ENCODE measurements at places on chromosomes 5 and 9. TPM values are rescaled to one million over a fixed set of nuclear protein-coding genes. Genes with fewer than 3 reads are reported as not detected.
A peak's percentile ranks its signal among the peaks of the same experiment; 100 is the strongest.

- DNase-seq: no peak
Measured at GRCh38 chr5:167720259-167720658, 571.2 kb upstream of the WWC1 start.

GRCh38 chr5:40995801-40996586, 75.1 kb downstream of the MROH2B start:
- no peak for DNase-seq

The MYO10 gene
- total RNA-seq: 132 TPM

GRCh38 chr5:100644185-100644584, 109.0 kb downstream of the FAM174A start:
- no peak for DNase-seq

DNA sequence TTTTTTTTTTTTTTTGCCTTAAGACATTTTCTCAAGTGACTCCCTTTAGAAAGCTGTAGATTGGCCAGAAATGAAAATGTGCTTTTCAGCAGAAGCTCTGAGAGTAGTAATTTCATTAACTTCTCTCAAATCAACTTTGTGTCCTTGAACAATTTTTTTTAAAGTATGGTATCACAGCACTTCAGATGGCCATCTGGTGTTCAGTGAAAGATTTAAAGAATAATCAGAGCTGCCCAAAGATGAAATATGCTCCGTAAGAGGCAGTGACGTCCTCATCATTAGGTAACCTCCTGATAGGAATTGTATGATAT, 43.0 kb upstream of the PCAT7 start:
- no peak for DNase-seq

DNA sequence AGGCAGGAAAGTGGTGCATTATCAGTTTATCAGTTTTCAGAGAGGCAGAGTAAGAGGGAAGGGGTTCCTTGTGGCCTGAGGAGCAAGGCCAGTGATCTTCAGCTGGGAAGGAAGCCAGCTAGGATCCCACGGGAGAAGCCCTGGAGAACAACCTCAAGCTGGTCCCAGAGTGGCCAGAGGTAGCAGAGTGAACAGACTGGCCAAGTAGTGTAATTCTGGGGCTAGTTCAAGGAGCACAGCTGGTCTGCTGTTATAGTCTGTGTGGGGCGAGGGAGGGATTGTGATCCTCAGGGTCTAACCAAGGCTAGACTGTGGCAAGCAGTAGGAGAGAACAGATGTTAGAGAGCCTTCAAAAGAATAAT, 164.6 kb downstream of the CARTPT start:
- DNase-seq: no peak

DNA sequence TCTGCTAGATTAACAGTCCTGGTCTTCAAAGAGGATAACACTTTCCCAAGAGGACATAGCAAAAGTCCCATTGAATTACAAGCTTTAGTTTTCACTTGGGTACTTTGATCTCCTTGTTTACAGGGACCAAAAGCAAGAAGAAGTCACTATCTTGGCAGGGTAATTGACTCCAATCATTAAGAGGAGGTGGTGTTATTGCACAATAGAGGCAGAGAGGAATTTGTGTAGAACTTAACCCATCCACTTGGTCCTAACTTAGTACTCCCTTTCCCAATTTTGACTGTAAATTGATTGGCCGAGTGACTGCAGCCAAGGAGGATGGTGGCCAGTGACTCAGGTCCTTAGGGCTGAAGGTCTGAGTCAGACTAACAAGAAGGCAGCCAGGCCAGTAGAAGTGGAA, 9.3 kb upstream of the TRPC7 start:
- DNase-seq: no peak

GRCh38 chr9:1941989-1942388, 73.2 kb upstream of the SMARCA2 start:
- no peak for DNase-seq

The PAXX gene
- 8.3 TPM for total RNA-seq

- peak; percentile 86 for DNase-seq
Measured at GRCh38 chr5:43556857-43557542, at the start of gene PAIP1. PAIP1 (minus strand) TSS chr5:43557077; CDS start chr5:43556846, 231 bp downstream.

- no peak for DNase-seq
Measured at GRCh38 chr5:140205952-140206351, 31.0 kb downstream of the CYSTM1 start.

DNA sequence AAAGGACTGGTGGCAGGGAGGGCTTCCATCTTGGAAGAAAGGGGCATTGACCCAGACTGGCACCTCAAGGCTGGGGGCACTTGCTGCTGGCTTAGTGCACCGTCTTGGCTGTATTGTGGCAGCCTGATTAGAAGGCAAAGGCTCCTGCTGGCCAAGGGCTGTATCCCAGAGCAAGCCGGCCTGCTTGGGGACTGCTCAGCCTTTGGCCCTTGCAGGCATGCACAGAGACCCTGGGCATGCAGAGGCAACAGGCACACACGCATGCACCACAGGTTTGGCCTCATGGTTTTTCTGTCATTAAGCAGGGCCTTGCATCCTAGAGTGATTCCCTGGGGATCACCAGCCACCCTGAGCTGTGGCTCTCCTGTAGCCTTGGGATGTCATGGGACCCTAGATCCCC, 29.0 kb downstream of the PITX1 start:
- DNase-seq: no peak

The ZNF300 gene
- 11.1 TPM for total RNA-seq

DNA sequence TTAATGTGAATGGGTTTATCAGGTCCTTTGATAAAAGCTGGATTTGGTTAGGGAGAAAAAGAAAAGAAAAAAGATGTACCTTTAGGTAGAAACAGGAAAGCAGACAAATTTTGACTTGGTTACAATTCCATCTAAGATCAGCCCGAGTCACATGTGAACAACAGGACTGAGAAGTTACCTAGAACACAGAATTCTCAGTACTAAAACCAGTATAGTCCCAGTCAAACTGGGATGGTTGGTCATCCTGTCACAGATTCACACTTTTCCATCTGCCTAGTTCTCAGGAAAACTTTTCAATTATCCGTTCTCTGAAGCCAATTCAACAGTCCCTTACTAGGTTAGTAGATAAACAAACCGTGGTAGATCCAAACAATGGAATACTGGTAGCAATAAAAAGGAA, 190.3 kb upstream of the PTGER4 start:
- DNase-seq: no peak

DNA sequence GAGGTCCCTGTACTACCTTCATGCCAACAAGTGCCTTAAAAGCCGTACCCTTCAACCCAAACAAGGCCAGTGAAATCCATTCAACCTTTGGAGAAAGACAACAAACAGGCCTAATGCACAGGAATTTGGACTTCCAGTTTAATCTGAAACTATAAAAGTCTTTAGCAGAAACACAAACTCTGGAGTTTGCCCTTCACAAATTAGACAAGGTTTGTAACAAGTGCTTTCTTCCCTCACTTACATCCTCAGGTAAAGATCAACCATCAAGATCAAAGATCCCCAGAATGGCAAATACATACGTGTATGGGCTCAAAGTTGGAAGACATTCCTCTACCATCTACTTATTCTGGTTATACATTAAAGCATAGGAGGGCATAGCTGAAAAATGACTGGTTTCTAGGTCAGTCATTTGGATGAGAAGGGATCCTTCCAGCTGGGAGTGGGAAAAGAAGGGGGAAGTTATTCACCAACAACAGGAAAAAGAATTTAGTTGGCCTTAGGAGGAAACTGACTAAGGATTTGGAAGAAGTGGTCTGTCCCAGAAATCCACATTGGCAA, 2.0 kb downstream of the DAB2 start:
- no peak for DNase-seq

The ANKRD31 gene
- 0.05 TPM for total RNA-seq

The IL5 gene
- total RNA-seq: not detected

DNA sequence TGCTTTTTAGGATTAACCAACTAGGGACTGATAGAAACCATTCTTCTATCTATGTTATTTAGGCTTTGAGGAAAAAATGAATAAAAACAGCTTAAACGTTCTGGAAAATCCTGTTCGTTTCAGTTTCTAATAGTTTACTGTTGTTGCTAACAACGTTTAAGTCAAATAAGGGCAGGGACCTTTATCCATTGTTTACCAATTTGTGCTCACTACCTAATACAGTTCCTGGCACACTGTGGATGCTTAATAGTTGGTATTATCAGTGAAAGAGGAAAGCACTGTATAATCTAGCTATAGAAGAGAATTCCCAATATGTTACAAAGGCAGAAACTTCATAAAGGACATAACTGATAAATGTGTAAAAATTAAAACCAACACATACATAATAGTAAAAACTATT, 52.5 kb downstream of the ZFR start:
- DNase-seq: no peak

The TNFAIP8 gene
- total RNA-seq: 7.9 TPM

DNA sequence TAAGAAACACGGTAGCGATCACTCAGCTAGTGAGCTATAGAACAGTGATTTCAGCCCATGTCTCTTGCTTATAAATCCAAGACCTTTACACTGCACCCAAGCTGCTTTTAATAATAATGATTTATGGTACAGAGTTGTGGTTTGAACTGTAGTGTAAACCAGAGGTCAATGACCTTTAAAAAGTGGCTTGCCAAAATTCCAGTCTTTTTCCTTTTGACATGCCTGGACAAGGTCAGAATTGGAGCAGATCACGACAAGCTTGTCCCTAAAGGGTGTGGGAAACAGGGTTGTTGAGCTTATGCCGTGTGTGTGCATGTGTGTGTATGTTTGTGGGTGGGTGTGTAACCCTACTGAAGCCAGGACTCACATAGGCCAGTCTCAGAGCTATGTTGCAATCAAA, 225.3 kb upstream of the CLINT1 start:
- DNase-seq: no peak

GRCh38 chr9:69818750-69819345, 1.8 kb upstream of the CFAP95 start:
- no peak for DNase-seq

DNA sequence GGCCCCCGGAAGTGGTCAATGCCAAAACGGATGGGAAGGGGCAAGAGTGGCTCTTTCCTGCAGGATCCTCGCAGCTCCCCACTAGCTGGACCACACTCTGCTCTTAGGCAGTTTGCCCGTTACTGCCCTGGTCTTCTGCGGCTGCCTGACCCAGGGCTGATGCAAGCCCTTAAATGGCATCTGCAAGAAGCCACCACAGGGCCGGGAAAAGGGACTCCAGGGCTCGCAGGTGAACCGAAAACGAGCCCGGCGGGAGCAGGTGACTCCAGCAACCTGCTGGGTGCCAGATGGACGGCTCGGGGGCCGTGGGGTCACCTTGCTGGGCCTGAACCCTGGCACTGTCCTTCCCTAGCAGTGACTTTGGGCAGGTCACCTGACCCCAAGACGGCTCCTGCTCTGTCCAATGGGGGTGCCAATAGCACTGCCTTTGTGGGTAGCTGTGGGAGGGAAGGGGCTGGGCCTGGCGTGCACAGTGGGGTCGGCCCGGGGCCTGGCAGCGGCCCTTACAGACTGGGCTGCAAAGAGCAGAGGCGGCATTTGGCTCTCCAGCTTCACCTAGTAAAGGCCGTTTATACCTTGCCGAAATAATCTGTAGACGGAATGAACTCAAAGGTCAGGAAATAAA, 1.3 kb downstream of the TMEM250 start:
- DNase-seq: no peak

DNA sequence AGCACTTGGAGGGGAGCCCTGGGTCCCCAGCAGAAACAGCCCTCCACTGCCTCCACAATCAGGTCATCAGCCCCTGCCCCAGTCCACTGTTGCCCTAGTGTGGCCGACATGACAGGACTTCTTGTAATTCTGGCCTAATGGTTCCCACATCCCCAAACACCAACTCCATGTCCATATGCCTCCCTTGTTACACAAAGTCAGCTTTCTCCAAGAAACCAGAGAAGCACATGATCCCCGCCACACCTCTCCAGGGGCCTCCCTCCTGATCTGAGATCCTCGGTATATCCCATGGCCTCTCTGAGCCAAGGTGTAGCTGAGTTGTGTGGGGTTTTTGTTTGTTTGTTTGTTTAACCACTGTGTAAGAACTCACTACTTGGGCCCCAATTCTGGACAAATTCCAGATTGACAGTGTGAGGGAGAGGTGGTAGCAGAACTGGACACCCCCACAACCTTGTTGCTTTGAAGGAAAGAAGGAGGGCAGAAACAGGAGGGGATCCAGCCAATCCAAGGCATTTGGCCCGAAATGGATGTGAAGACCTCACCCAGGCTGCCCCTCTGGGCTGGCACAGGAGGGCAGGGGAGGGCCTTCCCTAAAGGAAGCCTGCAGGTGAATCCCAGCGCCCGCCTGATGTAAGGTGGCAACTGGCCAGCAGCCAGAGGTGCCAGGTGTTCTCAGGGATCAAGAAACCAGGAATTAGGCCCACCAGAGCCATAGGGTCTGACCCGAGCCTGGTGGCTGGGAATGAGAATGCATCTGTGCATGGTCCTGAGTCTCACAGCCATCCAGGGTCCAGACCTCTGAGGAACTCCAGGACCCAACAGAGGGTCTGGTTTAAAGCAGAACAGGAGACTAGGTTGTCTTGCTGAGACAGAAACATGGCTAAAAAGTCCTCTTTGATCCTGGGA, 13.4 kb downstream of the IRF1 start:
- DNase-seq: no peak

The MSMP gene
- 2.8 TPM for total RNA-seq

The UGT3A2 gene
- total RNA-seq: 7.2 TPM

- no peak for DNase-seq
Measured at GRCh38 chr5:78355561-78355960, 4.9 kb upstream of the SCAMP1 start.
